ENCODE measurements at places on chromosomes 1 and 21.

DNA sequence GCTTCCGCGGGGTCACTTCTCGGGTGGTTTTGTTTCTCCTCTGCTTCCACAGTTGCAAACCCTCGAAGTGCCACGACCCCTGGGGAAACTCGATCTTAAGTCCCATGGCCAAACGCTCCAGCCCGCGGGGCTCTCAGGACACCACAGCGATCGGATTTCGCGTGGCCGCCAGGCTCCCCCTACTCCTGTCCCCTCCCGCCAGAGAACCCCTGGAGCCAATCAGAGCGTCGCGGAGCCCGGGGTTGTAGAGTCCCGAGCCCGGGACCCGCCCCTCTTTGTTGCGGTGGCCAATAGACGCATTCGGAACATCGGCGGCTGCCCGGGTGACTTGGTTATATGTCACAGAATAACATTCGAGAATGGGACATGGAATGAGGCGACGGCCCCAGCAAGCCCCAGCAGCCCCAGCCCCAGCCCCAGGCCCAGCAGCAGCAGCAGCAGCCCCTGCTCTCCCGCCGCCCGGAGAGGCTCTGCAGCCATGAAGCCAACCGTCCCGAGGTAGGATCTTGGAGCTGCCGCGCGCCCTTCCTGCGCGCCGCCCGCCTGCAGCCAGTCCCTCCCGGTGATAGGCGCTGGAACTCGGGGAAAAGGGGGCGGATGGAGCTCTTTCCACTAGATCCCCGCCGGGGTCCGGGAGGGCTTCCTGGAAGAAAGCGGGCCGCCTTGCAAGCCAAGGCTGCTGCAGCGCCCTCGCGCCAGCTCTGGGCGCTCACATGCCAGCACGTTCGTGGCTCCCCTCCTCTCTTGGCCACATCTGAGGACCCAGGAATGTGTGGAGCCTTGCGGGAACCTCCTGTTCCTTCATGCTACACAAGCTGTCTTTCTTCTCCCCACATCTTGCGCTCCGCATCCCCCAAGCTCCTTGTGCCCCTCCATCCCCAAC lies at the start of gene VASH2:
Gene VASH2 (plus strand): TSS at position 299 of the 883 bp plus-strand sequence. CDS start 1,002 bp downstream, outside the sequence.
- DNase-seq, result peak; percentile 60

DNA sequence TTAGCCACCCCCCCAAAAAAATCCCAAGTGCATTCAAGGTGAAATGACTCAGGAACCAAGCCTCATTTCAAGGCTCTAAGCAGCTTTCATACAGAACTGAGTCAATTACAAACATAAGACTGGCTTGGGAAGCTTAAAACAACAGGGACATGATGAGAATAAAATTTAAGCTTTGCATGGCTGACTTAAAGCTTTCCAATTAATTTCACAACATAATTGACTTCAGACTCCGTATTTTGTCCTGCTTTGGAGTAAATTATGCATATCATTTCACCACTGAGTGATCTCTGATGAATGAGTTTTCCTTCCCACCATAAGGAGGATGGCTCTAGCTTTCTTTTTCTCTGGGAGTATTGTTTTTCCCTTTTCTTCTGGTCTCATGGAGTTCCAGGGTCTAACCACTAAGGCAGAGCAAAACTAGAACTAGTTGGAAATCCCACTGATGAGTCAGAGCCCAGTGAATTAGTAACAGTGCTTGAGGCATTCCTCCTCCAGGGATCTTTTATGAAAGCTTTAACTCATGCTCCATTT lies 72.8 kb downstream of the XCL2 start:
- DNase-seq, result no peak

- no peak for DNase-seq
Observed at GRCh38 chr1:68590473-68590872, 93.6 kb upstream of the DEPDC1 start.

DNA sequence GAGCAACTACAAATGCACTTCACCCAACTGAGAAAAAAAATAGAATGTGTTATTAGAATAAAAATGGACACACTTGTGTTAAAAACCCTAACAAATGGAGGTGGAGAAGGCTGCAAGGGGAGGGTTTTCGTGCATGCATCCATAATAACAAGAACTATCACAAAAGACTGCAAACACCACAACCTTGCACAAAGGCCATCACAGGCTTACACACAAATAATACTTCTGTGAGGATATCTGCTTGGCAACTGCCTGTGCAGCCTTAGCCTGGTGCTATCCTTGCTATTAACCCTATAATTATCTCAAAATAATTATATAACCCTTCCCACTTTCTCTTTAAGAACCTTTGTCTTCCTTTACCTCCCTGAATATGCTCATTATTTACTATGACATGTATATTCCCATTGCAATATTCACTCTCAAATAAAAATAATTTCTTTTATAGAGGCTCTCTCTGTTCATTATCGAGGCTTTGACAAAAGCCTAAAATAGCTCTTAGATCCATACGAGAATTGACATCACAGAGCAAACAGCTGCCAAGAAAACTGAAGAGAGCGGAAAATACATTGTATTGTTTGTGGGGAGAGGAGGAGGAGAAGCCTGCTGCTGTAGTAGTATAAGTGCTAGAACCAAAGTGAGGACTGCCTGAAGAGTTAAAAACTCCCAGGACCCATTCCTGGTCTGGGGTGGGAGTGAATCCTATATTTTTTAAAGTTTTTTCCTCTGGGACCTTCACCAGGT lies 1768.7 kb downstream of the BRINP3 start:
- no peak for DNase-seq

- DNase-seq, result no peak
Observed at GRCh38 chr1:26583646-26584485, 54.3 kb downstream of the RPS6KA1 start.

GRCh38 chr1:60569189-60569588 lies 495.6 kb upstream of the C1orf87 start:
- DNase-seq, result no peak

DNA sequence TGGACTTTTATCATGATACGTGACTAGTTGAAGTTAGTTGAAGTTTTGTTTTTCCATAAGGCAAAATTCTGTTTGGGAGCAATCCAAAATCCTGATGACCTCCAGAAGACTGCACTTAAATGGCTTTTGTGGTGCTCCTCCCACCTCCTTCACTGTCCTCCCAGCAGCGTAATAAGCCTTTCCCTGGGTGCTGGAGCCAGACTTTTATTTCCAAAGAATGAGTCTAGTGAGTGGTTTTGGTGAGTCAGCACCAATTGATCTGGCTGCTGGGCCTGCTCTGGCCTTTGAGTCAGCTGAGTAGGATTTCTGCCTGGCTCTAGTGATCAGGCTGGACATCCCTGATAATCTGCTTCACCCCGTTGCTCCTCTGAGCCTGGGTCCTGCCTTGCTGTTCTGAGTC lies 21.7 kb upstream of the KCND3 start:
- DNase-seq, result no peak

GRCh38 chr1:186143481-186143880 lies 231.6 kb downstream of the TPR start:
- no peak for DNase-seq

DNA sequence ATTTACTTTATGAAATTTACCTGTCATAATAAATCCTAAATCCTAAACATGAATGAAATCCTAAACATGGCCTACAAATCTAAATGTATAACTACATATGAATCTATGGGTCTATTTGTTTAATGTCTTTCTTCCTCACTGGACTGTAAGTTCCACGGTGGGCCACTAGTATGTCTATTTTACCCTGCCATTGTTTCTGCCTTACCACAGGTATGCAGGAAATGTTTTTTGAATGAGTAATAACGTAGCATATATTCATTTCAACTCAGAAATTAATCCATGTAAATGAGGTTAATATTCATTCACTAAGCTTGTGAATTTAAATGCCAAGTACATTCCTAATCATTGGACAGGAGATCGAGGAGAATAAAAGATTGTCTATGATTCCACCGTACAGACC lies 35.3 kb downstream of the B3GALNT2 start:
- DNase-seq, result no peak

GRCh38 chr1:22745669-22746585 lies 35.3 kb downstream of the EPHB2 start:
- DNase-seq, result no peak

DNA sequence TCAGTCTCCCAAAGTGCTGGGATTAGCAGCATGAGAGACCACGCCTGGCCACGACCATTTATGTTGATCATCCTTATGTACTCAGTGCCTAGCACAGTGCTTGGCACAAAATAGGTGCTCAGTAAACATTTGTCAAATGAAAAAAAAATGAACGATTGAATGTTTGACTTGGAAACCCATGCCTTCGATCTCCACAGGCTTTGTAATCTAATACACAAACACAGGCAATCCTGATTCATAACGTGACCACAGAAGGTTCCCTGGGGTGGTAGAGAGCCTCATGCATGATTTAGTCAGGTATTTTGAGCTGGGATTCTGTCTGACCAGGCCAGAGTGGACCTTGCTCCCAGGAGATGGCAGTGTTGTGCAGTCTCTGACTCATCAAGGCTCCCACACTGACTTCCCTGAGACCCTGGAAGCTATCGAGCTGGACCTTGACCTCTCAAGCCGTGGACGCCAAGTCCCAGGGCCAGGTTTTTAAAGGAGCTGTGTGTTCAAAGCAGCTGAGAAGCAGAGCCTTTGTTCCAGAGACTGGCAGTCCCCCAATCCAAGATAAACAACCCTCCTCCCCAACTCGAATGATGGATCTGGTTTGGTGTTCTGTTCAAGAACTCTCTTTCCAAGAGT lies 81.1 kb downstream of the PGM1 start:
- peak; percentile 11 for DNase-seq

- DNase-seq, result no peak
Observed at GRCh38 chr1:43957407-43958040, 10.8 kb downstream of the IPO13 start.

- no peak for DNase-seq
Observed at GRCh38 chr1:18341291-18342069, 139.2 kb upstream of the KLHDC7A start.

DNA sequence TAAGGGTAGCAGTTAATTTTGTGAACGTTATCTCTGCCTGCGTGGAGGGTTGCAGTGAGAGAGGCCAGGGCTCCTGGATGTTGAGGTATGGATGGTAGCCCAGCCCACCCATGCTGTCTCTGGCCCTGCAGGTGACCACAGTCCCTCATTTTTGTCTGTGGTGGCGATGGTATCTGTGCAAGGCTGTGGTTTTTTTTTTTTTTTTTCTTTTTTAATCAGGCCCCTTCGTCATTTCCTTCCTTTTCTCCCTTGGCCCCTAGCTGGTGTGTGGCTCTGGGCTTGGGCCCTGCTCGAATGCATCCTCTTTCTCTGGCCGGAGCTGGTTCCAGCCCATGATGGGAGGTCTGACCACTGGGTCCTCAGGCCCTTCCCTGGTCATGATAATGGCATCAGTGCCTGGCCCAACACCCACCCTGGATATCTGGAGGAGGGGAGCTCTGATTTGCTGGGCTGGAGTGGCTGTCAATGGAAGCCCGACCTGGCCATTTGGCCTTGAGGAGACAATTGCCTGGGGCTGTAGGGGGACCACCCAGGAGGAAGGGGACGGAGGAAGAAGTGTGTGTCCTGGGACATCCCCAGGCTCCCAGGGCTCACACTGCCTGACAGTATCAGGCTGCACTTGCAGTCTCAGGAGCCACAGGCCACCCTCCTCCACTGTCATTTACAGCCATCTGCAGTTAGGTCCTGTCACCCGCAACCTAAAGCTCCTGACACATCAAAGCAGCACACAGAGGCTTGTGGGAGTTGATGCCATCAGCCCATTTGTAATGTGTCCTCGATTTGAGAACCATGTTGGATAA lies 8.1 kb upstream of the RNF187 start:
- no peak for DNase-seq

DNA sequence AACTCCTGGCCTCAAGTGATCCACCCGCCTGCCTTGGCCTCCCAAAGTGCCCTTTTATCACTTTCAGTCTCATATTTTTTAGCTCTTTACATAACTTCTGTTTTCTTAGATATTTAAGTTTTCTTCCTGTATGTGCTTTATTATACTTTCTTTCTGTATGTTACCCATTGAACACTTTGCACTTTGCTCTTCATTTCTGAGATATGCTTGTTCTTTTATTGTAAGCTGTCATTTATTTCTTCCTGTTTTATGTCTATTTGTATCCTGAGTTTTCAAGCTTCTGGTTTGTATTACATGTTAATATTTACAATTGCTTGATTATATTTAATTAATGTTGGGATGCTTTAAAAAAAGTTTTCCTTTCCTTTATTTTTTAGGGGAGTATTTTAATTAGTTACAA lies 35.7 kb downstream of the ZSCAN20 start:
- no peak for DNase-seq

GRCh38 chr1:173392895-173393658 lies 84.1 kb upstream of the PRDX6 start:
- DNase-seq, result no peak

DNA sequence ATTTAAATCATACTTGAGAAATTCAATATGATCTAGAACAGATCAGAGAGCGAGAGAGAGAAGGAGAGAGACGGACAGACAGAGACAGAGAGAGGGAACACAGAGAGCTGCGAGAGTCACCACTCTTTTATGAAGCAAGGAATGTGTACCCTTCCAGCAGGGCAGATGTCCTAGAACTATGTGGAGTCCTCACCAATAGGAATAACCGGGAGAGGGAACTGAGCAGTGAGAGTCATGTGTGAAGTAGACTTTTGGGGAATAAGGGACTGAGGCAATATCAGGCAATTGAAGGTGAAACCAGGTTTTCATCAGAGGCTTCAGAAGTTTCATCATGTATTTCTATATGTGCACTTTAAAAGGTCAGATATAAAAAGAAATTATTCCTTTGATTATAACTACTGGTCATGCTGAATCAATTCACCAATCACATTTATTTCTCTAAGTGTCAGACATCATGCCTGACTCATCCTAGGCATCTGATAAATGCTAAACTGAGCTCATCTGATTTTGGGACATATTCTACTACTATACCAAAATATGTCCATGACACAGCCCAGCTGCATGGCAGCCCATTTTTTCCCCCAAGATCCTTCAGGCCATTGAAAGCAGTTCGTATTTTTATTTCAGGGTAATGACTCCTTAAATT lies 22.4 kb downstream of the VTCN1 start:
- DNase-seq, result no peak

DNA sequence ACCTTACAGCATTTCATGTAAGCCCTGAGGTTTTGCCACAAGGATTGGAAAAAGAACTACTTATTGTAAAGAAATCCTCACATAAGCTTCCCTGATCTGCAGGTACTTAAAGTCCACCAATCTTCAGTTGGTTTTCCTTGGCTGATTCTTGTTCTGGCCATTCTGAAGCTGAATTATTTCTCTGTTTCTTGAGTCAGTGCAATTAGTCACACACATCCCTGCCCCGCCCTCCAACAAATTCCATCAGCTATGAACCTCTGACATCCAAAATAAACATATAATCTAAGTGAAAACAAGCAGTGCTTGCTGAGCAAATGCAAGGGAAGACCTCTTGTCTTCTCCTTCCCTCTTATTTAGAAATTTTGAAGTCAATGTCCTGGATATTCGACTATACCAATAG lies 8.2 kb upstream of the FNDC7 start:
- no peak for DNase-seq

DNA sequence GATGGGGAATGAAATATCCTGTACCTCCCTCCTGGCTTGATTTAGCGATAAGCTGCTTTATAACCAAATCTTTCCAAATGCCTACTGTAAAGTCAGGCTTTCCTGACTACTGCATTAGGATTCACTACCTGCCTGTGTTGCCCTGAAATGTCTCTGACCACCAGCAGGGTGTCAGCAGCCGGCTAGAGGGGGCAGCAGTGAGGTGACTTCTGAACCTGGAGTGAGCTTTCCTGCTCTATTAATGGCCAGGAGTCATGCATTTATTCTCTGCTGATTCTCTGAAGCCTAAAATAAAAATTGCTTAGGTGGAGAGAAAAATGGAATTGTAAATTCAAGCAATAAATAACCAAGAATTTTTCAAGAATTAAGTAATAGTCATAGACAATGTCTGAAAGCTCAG lies 2.5 kb downstream of the BACE2 start:
- DNase-seq, result no peak

- no peak for DNase-seq
Observed at GRCh38 chr1:160630523-160631451, 16.1 kb downstream of the SLAMF1 start.
